ENCODE measurements at places on chromosomes 6 and 20.

DNA sequence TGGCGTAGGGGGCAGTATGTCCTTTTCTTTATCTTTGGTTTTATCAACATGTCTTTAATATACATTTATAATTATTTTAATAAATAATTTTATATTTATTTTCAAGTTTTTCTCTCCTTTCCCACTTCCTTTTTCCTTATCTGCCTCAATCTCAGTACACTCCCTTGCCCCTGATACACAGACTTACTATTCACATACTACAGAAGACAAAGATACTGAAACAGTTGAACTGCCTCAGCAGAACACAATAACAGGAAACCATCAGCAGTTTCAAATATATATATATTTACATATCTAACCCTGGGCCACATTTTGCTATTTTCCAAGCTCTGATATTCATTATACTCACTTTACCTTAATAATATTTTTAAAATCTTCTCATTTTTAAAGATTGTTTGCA, 19.8 kb downstream of the IBTK start:
- no peak for DNase-seq

GRCh38 chr6:134621858-134622257, 303.9 kb upstream of the SGK1 start:
- no peak for DNase-seq

DNA sequence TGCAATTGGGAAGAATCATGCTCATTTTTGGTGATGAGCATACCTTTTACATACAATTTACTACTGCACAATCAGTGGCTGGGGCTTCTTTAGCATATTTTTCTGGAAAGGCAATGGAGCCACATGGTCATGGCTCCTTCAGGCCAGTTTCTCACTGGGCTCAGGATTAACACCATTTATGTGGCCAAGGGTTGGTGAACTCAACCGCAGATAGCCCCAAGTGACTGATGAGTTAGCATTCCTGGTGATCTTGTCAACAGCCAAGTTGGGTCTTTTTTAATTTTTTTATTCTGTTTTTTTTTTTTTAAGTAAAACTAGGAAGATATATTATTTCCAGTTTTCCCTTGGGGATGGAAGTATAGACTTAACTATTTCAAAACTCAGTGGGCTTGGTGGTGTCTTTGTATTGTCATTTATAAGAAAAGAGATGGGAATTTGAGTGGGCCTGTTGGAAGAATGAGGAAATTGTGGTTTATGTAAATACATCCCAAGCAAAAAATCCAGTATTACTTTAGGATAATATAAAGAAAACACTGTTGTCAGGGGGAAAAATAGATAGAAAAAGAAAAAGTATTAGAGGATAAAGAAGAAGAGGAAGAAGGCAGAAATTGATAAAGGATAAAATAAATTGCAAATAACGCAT, 397.4 kb downstream of the MAFB start:
- no peak for DNase-seq

DNA sequence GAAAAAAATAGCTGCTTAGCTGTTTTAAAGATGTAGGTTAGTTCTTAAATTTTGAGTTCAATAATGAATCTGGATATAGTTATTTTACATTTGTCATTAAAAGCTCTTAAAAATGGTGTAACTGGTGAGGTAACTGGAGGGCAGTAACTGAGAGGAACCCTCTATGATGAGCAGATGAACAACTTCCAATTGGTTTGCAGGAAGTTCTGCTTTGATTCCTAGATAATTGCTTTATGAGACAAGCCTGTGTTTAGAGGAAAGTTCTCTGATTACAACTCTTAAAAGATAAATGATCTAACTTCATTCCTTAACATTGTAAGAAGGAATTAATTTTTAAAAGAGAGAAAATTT, 8.5 kb downstream of the MYLIP start:
- no peak for DNase-seq

- DNase-seq: no peak
Measured at GRCh38 chr6:161256407-161256806, 17.5 kb downstream of the AGPAT4 start.

- no peak for DNase-seq
Measured at GRCh38 chr20:58745391-58745790, 52.8 kb downstream of the NPEPL1 start.

- no peak for DNase-seq
Measured at GRCh38 chr6:168035661-168036545, 38.4 kb downstream of the KIF25 start.

- DNase-seq: no peak
Measured at GRCh38 chr20:23265226-23265625, 85.4 kb upstream of the NXT1 start.

GRCh38 chr6:75602246-75603105, 796 bp downstream of the SENP6 start:
- DNase-seq: peak; percentile 52

GRCh38 chr20:62423326-62423706, 4.0 kb downstream of the RBBP8NL start:
- no peak for DNase-seq

All from stimulated activated CD4-positive, alpha-beta T cell treated with anti-CD3 and anti-CD28 coated beads, Interleukin-12 subunit alpha, Interleukin-12 subunit beta, amount 100 ng/mL, for 48 hours (primary cell).